Mucosa of gallbladder (tissue), 1 donor: ENCODE measurements at places on chromosomes 16 and 17.
A peak's percentile ranks its signal among the peaks of the same experiment; 100 is the strongest.

GRCh38 chr17:13931800-13932460, 137.4 kb upstream of the COX10 start:
- peak; percentile 56 for DNase-seq

DNA sequence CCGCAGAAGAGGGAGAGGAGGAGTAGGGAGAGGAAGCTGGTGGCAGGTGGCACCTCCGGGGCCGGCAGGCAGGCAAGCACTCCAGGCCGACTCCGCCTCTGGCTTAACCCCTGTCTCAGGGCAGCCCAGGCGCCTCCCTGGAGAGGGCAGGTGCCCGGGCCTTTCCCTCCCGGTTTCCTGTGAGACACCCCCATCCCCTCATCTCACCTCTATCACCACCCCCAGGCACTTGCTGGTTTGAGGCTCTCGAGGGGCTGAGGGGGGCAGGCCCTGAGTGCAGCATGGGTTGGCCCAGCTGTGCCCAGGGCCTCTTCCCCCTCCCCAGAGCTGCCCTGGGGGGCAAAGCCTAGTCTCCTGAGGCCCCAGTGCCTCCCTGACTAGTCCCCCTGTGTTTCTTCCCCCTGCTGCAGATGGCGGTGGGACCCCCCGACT, 6.0 kb downstream of the DOC2A start:
- DNase-seq, result no peak

GRCh38 chr16:379183-379960, 2.4 kb downstream of the PGAP6 start:
- peak; percentile 87 for DNase-seq

DNA sequence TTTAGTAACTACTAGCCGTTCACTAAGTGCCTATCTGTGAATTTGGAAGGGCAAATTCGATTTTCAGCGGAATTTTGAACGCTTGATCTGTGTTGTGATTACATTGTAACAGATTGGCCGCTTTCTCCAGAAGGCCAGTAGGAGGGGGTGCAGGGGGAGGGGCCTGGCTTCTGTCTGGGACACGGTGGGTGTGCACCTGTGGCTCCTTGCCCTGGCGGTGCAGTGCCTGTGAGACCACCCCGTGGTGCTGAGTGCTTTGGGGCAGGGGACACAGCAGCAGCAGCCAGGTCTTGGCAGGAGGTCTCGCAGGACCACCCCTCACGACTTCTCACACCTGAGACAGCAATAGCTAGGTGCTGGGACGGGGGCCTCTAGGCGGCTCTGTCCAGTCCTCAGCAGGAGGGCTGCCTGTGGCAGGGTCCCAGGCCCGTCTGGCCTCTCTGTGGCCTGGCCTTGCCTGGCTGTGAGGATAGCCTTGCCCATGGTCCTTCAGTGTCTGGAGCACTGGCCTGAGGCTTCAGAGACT, 1.8 kb downstream of the UBE2I start:
- DNase-seq, result no peak

GRCh38 chr16:65044873-65045272, 77.0 kb downstream of the CDH11 start:
- DNase-seq, result no peak

- no peak for DNase-seq
These were observed 1.3 kb downstream of the PARD6A start for GRCh38 chr16:67661886-67662652.

- DNase-seq, result no peak
These were observed 204.7 kb downstream of the HS3ST4 start for GRCh38 chr16:25896411-25896810.

DNA sequence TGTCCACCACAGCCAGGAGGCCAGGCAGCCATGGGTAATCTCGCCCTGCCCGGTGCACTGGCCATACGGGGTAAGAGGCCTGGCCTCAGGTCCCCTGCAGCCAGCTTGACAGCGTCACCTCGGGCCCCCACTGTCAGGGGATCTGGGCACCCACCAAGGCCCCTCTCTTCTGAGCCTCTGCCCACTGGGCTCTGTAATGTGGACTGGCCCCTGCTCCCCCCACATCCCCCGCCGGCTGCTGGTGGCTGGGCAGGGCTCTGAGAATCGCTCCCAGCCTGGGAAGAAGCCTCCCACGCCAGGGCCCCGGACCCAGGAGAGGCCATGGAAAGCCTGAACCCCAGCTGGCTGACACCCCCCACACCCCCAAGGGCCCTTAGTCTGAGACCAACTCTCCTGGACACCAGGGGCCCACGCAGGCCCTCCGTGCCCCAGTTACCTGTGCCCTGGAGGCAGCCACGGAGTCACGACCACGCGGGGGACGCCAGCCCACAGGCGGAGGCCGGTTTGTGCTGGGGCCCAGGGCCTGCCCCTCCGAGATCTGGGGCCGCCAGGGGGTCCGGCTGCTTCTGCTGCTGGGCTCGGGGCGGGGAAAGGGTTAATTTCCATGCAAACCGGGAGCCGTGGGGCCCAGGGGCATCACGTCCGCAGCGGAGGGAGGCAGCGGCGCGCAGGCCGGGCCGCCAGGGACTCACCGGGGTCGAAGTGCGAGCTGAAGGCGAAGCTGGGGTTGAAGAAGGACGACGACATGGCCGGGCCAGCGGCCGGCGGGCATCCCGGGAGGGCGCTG, at the start of gene PVALEF:
Gene PVALEF, plus strand, starts transcription at position 262 of the 787 bp plus-strand sequence. CDS start 15,720 bp downstream, outside the sequence.
- DNase-seq, result no peak

DNA sequence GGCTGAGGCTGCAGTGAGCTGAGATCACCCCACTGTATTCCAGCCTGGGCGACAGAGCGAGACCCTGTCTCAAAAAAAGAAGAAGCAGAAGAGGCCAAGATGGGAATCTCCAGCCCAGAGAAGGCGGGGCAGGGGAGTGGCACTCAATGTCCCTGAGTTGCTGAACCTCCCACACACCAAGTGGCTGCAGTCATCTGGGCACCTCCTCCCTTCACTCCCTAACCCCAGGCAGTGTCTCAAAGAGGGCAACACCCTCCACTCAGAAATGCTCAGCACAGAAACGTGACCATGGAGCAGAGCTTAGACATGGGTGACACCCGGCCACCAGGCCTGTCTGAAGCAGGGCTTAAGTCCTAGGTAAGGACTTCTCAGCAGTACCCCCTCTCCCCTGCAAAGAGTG, 36.3 kb upstream of the BCAR1 start:
- no peak for DNase-seq

GRCh38 chr17:61133853-61134252, 265.8 kb upstream of the TBX2 start:
- no peak for DNase-seq

- no peak for DNase-seq
These were observed 22.7 kb downstream of the FLYWCH1 start for GRCh38 chr16:2934450-2934849.

DNA sequence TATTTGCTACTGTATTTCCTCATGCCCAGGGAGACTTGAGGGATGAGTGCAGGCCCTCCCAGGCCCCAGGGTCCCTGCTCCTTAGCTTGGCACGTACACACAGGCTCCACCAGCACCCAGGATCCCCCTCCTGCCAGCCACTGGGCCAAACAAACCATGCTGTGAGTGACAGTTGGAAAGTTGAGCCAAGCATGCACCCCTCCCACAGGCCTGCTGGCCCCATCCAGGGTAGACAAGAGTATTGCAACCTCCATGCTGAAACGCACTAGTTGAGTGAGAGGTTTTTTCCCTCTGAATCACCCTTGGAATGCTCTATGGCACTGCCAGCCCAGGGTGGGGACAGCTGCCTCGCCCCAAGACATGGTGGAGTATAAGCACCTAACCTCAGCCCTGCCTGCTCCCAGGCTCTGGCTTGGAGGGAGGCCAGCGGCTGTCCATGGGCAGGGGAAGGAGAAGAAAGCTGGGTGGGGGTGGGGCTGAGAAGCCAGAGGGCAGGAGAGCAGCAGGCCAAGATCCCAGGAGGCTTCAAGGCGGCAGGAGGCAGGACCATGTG, 49.6 kb downstream of the PITPNM3 start:
- DNase-seq, result peak; percentile 65

- DNase-seq, result no peak
These were observed 67.7 kb upstream of the TANC2 start for GRCh38 chr17:62898239-62898864.

DNA sequence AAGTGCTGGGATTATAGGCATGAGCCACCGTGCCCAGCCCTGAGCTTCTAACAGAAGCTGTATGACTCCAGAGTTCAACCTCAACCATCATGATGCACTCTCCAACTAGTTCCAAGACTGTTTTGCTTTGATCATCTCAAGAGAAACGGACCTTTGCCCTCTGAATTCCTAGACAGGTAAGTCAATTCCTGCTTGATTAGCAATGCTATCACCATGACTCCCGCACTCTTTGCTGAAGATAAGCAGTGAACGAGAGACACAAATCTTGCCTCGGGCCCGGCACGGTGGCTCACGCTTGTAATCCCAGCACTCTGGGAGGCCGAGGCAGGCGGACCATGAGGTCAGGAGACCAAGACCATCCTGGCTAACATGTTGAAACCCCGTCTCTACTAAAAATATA, 22.2 kb downstream of the ANKFY1 start:
- no peak for DNase-seq

GRCh38 chr16:69644790-69645189, 79.0 kb downstream of the NFAT5 start:
- no peak for DNase-seq

- no peak for DNase-seq
These were observed 65.7 kb downstream of the MARF1 start for GRCh38 chr16:15576960-15577958.

GRCh38 chr17:2375406-2375805, 25.5 kb downstream of the MNT start:
- DNase-seq, result no peak

GRCh38 chr17:57255776-57256681, at the start of gene MSI2:
MSI2 (plus strand) TSS chr17:57256523; CDS start chr17:57256743, 220 bp downstream.
- DNase-seq, result peak; percentile 94

DNA sequence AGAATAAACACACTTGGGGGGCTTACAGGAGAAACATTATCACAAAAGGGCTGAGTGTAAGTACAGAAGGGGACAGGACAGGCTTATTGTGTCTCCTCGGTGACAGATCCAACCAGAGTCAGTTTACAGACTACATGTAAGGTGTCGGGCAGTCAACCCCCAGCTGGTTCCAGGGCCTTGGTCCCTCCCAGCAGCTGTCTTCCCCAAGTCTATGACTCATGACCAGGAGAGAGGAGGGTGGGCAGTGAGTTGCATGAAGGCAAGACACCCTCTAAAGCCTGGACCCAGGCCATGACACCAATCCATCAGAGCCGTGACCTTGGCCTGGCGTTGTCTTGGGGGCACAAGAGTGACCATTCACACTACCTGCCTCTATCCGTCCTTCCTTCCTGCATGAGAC, 276.2 kb upstream of the CCL2 start:
- DNase-seq, result no peak

DNA sequence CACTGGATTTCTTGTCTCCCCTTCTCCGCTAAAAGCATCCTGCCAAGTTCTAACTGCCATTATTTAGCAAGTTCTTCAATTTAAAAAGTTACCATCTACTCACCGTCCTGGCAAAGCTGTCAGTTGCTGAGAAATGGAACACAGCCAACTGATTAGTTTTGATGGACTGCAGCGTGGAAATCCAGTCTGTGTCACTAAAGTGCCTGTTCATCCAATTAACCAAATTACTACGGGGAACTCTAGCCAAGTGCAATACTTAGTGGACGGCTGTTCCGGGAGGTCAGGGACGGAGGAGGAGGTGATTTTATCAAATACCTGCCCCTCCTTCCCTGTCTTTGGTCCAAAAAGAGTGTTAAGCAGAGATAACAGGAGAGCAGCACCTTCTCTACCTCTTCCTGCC, 260.7 kb downstream of the MAF start:
- no peak for DNase-seq

- DNase-seq, result no peak
These were observed 46.3 kb downstream of the COG7 start for GRCh38 chr16:23406546-23407240.

DNA sequence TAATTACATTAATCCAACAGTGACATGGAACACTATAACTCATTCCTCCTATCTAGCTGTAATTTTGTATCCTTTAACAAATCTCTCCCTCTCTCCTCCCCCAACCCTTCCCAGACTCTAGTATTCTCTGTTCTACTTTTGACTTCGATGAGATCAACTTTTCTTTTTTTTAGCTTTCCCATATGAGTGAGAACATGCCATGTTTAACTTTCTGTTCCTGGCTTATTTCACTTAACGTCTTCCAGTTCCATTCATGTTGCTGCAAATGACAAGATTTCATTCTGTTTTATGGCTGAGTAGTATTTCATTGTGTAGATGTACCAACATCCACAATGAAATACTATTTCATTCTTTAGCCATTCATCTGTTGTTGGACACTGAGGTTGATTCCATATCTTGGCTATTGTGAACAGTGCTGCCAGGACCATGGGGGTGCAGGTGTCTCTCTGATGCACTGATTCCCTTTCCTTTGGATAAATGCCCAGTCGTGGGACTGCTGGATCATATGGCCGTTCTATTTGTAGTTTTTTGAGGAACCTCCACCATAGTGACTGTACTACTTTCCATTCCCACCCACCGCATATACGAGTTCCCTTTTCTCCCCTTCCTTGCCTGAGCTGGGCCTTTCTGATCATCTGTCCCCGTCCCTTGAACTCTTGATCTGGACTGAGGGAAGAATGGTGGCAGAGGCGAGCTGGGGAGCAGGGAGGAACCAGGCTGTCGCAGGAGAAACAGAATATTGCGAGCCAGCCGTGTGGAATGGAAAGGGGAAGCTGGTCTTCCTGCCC, 7.7 kb upstream of the CEP295NL start:
- peak; percentile 42 for DNase-seq

GRCh38 chr17:66308856-66309255, 6.4 kb downstream of the PRKCA start:
- no peak for DNase-seq

DNA sequence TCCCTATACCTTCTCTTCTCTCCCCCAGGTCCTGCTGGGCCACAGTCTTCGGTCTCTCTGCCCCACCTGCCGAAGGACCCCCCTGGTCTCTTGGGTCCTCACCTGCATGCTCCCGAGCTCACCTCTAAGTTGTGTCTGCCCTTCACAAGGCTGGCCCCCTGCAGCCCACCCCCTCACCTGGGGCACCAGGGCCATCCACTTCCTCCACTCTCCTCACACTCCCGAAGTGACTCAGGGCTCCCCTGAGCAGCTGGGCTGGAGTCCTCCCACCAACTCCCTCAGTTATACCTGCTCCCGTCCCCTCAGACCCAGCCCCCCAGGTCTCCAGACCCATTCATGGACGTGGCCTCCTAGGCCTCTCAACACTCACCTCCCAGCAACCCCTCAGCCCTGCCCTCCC, 822.0 kb downstream of the KCNJ18 start:
- no peak for DNase-seq

DNA sequence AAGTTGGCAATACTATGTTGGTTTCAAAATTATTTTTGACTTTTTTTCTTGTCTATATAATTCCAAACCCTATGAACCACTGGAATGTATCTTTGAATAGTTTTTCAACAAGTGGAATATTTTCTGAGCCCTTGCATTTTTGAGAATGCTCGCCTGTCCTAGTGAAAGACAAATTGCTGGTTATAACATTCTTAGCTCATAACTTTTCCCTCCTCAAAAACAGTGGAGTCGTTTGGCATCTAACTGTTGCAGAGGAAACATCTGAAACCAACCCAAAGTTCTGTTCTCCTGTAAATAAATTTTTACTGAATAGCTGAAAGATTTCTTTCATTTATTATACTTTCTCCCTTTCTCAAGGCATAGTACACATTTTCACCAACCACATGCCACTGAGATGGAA, 11.3 kb upstream of the COX10 start:
- DNase-seq, result no peak
